ENCODE measurements at places on chromosomes 7 and 10.

DNA sequence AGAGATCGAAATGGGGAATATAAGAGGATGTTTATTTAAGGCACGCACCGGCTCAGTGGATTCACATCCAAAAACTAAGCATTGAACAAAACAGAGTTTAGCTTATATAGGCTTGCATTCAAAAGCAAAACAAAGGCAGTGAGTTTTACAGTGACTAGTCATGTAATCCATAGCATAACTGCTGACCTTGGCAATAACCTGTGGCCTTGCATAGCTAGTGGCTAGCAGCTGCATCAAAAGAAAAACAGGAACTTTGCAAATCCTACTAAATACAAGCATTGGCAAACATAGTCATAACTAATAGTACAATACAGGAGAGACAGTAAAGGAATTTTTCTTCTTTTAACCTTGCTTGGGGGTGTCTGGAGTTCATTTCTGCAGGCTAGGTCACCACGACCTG lies 9.7 kb upstream of the ZNF485 start:
- H3K27ac ChIP-seq: no peak overlapping the region
- no peaks in the 10 kb centered on the region for H3K36me3 ChIP-seq
- no peak for DNase-seq
- H3K4me3 ChIP-seq: no peak overlapping the region

GRCh38 chr7:34075523-34076370 lies 170.4 kb downstream of the BMPER start:
- no peak overlapping the region for H3K27ac ChIP-seq
- no peaks in the 10 kb centered on the region for H3K27me3 ChIP-seq
- no peaks in the 10 kb centered on the region for H3K4me1 ChIP-seq
- no peaks in the 10 kb centered on the region for H3K36me3 ChIP-seq

DNA sequence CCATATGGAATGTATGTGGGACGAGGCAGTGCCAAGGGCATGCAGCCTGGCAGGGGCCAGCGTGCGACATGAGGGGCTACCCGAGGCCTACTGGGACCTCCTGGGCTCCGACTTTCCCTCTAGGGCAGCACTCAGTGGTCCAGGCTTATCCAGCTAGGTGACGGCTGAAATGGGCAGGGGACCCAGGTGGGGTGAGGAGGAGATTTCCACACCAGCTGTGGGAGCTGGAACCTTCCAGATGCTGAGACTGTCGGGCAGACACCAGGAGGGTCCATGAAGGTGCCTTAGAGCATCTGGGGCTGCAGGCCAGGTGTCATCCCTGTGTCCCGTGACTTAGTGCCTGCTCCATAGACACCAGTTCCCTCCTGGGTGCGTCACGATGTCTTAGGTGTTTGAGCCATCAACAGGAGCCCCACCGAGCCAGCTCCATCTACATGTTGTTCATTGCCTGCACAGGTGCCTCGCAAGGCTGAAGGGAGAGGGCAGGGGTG lies 13.4 kb downstream of the ZNF316 start:
- H3K4me1 ChIP-seq: no peaks in the 10 kb centered on the region
- DNase-seq: no peak
- no peaks in the 10 kb centered on the region for H3K27me3 ChIP-seq
- no peaks in the 10 kb centered on the region for H3K36me3 ChIP-seq

GRCh38 chr7:149780056-149780455 lies 6.7 kb upstream of the ZNF467 start:
- no peaks in the 10 kb centered on the region for H3K4me1 ChIP-seq
- no peaks in the 10 kb centered on the region for H3K27me3 ChIP-seq
- no peak overlapping the region for H3K4me3 ChIP-seq
- DNase-seq: no peak
- no peaks in the 10 kb centered on the region for H3K36me3 ChIP-seq
- H3K27ac ChIP-seq: no peak overlapping the region

GRCh38 chr7:49639808-49640207 lies 133.6 kb upstream of the VWC2 start:
- no peaks in the 10 kb centered on the region for H3K27me3 ChIP-seq
- no peak overlapping the region for H3K4me3 ChIP-seq
- DNase-seq: no peak
- no peaks in the 10 kb centered on the region for H3K36me3 ChIP-seq
- no peak overlapping the region for H3K27ac ChIP-seq

GRCh38 chr10:88065383-88066049 lies 202.1 kb downstream of the PTEN start:
- peaks cover 31% of the 10 kb centered on the region for H3K4me1 ChIP-seq
- DNase-seq: no peak
- H3K4me3 ChIP-seq: no peak overlapping the region
- no peaks in the 10 kb centered on the region for H3K36me3 ChIP-seq

- no peaks in the 10 kb centered on the region for H3K36me3 ChIP-seq
- no peaks in the 10 kb centered on the region for H3K27me3 ChIP-seq
- no peak overlapping the region for H3K27ac ChIP-seq
Measured at GRCh38 chr7:28759475-28759971, 198.6 kb downstream of the TRIL start.

GRCh38 chr10:10528563-10528910 lies 489.1 kb upstream of the CELF2 start:
- no peak for DNase-seq
- no peaks in the 10 kb centered on the region for H3K4me1 ChIP-seq
- H3K27ac ChIP-seq: no peak overlapping the region
- H3K4me3 ChIP-seq: no peak overlapping the region
- H3K27me3 ChIP-seq: no peaks in the 10 kb centered on the region
- no peaks in the 10 kb centered on the region for H3K36me3 ChIP-seq

- H3K4me3 ChIP-seq: no peak overlapping the region
- H3K27ac ChIP-seq: no peak overlapping the region
- H3K27me3 ChIP-seq: no peaks in the 10 kb centered on the region
- no peaks in the 10 kb centered on the region for H3K36me3 ChIP-seq
- DNase-seq: no peak
- no peaks in the 10 kb centered on the region for H3K4me1 ChIP-seq
Measured at GRCh38 chr7:27079234-27079975, 16.4 kb downstream of the HOXA1 start.

GRCh38 chr10:2262333-2262732 lies 525.0 kb upstream of the ADARB2 start:
- no peak overlapping the region for H3K27ac ChIP-seq
- no peaks in the 10 kb centered on the region for H3K27me3 ChIP-seq
- DNase-seq: no peak
- no peaks in the 10 kb centered on the region for H3K4me1 ChIP-seq

- DNase-seq: no peak
- H3K4me3 ChIP-seq: peak overlapping the region; percentile 33
- peaks cover 12% of the 10 kb centered on the region for H3K27me3 ChIP-seq
- H3K36me3 ChIP-seq: no peaks in the 10 kb centered on the region
- peaks cover 19% of the 10 kb centered on the region for H3K4me1 ChIP-seq
Measured at GRCh38 chr7:25857376-25858067, 294.5 kb upstream of the NFE2L3 start.

DNA sequence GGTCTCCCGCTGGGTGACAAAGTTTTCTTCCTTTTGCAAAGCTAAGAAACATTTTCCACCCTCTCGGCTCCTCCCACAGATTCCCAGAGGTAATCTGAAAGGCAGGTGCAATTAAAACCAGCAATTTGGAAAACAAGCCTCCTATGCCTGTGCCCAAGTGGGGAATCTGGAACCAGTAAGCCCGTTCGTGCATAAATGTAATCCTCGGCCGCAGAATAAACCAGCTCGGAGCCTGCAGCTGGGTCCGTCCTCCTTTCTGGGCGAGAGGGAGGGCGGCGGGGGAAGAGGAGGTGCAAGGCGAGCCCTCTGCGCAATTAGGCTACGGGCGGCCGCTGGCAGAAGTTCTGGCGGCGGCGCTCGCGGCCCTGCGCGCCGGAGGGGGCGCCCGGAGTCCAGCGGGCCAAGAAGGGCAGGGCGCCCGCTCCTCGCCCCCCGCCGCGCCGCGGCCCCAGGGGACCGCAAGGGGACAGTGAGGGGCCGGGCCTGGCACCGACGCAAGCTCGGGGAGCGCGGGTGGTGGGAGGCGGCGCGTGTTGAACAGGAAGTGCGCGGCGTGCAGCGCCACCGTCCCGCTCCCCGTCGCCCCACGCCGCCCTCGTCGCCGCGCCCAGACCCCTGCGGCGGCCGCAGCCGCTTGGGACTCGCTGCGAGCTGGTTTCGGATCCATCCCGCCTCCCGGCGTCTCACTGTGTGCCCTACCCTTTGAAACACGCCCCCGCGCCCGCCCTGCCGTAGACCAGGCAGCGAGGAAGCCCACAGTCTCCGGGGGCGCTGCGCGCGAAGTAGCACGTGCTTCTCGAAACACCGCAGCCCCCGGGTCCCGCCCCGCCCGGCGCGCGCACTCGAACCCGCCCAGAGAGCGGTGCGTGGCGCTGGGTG lies at the start of gene PRKAG2:
PRKAG2 (minus strand) TSS at position 217 of the 879 bp plus-strand sequence. CDS start 495 bp downstream, outside the sequence.
- H3K4me3 ChIP-seq: peak within 1 kb of the TSS; percentile 99
- peak within 1 kb of the TSS; percentile 95 for H3K27ac ChIP-seq
- no peaks in the 10 kb centered on the region for H3K27me3 ChIP-seq
- no peak for DNase-seq

DNA sequence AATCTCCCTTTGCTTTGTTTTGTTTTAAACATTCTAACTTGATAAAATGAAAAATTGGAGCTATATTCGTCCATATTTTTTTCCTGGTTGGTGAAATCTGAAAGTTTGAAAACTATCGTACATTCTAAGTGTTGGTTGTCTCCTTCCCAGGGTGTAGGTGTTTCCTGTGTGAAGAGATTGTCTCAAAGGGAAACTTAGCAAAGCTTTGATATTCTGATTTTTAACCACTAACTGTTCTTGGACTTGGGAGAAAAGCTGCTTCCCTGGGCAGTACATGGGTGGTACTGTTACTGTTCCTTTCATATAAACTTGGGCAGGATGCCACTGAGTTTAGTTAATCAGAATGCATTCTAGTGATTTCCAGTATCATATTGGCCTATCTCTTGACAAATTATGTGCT lies 253.5 kb upstream of the LRGUK start:
- no peak overlapping the region for H3K27ac ChIP-seq
- no peaks in the 10 kb centered on the region for H3K4me1 ChIP-seq
- no peaks in the 10 kb centered on the region for H3K36me3 ChIP-seq
- no peaks in the 10 kb centered on the region for H3K27me3 ChIP-seq

GRCh38 chr10:69375307-69376151 lies 41.2 kb downstream of the TACR2 start:
- no peak for DNase-seq
- no peaks in the 10 kb centered on the region for H3K36me3 ChIP-seq
- H3K27ac ChIP-seq: peak overlapping the region; percentile 70
- H3K4me1 ChIP-seq: peaks cover 47% of the 10 kb centered on the region

DNA sequence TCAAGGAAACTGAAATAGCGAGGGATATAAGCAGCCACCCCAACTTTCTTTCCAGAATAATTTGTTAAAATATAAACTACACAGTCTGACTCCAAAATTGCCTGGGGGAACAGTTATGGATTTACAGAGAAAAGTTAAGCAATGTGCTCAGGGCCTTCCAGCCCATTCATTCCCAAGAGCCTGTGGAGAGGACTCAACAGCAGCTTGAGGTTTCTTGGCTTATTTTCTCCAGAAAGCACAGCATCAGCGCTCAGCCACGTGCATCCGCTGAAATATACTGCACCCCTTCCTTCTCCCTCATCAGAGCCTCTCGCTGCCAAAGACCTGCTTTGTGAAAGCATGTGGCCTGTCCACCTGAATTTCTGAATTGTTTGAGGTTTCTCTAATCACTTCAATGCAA lies 375.2 kb upstream of the VWC2 start:
- no peaks in the 10 kb centered on the region for H3K27me3 ChIP-seq
- peaks cover 5% of the 10 kb centered on the region for H3K4me1 ChIP-seq
- H3K4me3 ChIP-seq: no peak overlapping the region
- no peaks in the 10 kb centered on the region for H3K36me3 ChIP-seq
- H3K27ac ChIP-seq: no peak overlapping the region

GRCh38 chr10:44995914-44996669 lies 4.6 kb upstream of the ZNF22 start:
- peak overlapping the region; percentile 92 for H3K27ac ChIP-seq
- peaks cover 75% of the 10 kb centered on the region for H3K4me1 ChIP-seq
- H3K27me3 ChIP-seq: no peaks in the 10 kb centered on the region
- no peak overlapping the region for H3K4me3 ChIP-seq

DNA sequence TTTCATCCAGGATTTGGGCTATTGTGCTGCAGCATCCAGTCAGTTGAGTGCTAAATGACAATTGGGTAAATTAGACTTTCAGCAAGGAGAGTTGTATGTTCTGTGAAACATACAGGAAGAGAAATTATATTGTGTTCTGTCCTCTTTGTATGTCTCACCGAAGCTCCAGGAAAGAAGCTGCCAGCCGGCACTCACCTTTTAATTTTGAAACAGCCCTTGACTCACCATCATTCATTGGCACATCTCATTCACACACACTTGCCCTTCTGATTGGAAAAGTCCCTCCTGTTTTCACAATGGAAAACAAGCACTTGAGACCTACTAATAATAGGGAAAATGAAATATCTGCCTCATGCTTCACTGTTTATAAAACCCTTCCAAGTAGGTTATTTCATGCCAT lies 495.6 kb downstream of the RPS24 start:
- H3K27ac ChIP-seq: no peak overlapping the region
- no peak overlapping the region for H3K4me3 ChIP-seq
- no peak for DNase-seq
- H3K36me3 ChIP-seq: no peaks in the 10 kb centered on the region
- H3K27me3 ChIP-seq: no peaks in the 10 kb centered on the region

DNA sequence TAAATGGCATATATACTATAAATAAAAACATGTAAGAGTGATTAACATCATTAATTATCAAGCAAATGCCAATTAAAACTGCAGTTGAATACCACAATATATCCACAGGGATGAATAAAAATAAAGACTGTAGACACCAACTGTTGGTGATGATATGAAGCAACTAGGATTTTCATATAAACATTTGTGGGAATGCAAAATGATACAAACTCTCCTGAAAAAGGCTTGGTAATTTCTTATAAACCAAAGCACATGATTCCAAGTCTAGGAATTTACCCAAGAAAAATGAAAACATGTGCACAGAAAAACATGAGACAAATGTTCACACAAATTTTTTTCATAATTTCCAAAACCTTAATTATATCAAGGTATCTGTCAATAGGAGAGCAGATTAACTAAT lies 448.1 kb downstream of the ETV1 start:
- DNase-seq: no peak
- no peak overlapping the region for H3K4me3 ChIP-seq
- no peak overlapping the region for H3K27ac ChIP-seq
- H3K27me3 ChIP-seq: no peaks in the 10 kb centered on the region

GRCh38 chr7:47496056-47496665 lies 85.8 kb downstream of the TNS3 start:
- no peak overlapping the region for H3K4me3 ChIP-seq
- H3K36me3 ChIP-seq: no peaks in the 10 kb centered on the region
- peaks cover 40% of the 10 kb centered on the region for H3K4me1 ChIP-seq
- H3K27ac ChIP-seq: no peak overlapping the region
- no peak for DNase-seq
- no peaks in the 10 kb centered on the region for H3K27me3 ChIP-seq

DNA sequence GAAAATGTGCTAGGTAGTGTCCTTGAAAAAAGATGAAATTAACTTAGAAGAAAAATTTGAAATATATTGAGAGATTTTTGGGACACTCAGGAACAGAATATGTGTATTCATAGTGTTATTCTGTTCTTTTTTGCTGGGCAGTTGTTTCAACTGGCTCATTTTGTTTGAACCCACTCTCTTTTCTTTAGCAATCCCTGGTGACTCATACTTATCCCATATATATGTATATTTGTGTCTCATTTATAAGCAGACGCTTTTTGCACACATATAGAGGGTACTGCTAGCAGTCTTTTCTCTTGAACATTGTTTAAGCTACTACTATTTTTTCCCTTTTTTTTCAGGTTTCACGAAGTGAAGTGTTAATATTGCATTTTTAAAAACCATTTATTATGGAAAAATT lies 1.9 kb downstream of the EXOC6 start:
- no peaks in the 10 kb centered on the region for H3K27me3 ChIP-seq
- no peak for DNase-seq
- no peaks in the 10 kb centered on the region for H3K36me3 ChIP-seq
- peaks cover 10% of the 10 kb centered on the region for H3K4me1 ChIP-seq

Measured in vagina (tissue), 2 donors.